ENCODE measurements at places on chromosomes 5 and 9.

DNA sequence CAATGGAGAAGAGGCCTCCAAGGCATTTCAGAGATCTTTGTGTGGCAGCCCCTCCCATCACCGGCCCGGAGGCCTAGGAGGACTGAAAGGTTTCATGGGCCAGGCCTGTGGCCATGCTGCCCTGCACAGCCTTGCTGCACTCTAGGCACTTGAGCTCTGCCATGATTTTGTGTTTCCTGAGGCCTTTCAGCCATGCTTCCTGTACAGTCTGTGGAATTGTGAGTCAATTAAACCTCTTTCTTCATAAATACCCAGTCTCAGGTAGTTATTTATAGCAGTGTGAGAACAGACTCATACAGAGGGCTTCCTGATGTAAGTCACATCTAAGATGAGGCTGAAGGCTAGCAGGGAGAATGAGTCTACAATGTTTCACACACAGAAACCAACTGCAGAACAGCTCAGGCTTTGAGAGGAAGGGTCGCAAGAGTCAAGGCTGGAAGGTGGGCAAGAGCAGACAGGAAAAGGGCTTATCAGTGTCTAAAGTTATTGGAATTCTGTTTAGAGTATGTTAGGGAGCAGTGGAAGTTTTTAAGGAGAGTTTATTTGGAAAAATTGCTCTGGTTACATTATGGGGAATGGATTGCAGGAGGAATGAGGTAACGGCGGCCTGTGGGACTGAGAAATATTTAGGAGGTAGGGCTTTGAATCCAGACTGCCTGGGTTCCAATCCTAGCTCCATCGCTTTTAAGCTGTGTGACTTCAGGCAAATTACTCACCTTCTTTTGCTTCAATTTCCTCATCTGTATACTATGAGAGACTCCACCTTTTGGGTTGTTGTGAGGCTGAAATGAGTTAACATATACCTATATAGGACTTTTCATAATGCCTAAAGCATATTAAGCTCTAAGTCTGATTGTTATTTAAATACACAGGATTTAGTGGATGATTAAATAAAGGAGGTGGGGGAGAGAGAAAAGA is 291.2 kb downstream of the CWC27 start:
- no peak for DNase-seq

- no peak for DNase-seq
Measured at GRCh38 chr5:137142764-137143605, 356.1 kb downstream of the SPOCK1 start.

GRCh38 chr9:78620764-78621163 is 323.8 kb downstream of the PSAT1 start:
- no peak for DNase-seq

- DNase-seq: no peak
Measured at GRCh38 chr5:139131465-139131864, 66.7 kb downstream of the SIL1 start.

- no peak for DNase-seq
Measured at GRCh38 chr9:130205912-130206311, 33.7 kb downstream of the NCS1 start.

GRCh38 chr9:33142535-33142934 is 24.6 kb downstream of the B4GALT1 start:
- DNase-seq: no peak

DNA sequence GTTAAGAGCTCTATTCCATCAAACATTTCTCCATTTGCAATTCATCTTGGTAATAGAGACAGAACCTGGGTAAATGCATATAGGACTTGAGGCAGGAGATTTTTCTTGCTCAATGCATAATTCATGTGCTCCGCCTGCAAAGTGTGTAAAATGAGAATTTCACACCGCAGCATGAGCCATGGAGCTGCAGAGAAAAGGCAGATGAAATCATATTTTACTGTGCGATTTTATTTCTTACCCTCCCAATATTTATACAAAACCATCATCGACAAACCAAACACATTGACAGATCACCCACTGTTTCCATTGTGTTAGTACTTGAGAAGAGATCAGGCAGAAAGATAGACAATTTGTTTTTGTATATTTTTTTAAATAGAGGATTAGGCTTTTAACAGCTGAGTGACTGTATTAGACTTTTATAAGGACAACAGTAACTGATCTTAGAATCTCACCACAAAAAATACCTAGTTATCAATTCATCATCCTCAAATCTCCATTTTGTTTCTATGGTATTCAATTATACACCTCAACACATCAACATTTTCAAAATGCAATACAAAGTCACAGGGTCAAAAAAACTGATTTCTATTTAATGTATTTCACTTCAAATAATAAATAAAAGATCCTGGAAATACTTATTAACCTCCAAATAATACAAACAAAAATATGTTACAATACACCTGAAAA is 191.1 kb downstream of the AP3B1 start:
- DNase-seq: no peak

DNA sequence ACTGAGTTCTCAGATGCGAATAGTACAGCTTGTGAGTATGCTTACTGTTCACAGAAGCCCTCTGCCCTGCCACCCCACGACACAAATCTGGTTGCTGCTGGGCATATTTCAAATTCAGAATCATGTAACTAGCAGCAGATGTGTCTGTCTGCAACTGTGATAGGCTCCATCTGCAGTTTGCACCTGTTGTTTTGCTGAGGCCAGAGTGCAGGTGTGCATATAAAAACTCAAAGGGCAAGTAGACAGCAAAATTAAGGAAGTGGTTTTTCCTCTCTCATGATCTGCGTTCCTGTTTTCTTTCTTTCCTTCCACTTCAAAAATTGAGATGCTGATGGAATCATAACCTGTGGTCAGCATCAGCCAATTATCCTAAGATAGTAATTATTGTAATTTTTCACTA is 1000.5 kb downstream of the PTPRD start:
- DNase-seq: no peak

DNA sequence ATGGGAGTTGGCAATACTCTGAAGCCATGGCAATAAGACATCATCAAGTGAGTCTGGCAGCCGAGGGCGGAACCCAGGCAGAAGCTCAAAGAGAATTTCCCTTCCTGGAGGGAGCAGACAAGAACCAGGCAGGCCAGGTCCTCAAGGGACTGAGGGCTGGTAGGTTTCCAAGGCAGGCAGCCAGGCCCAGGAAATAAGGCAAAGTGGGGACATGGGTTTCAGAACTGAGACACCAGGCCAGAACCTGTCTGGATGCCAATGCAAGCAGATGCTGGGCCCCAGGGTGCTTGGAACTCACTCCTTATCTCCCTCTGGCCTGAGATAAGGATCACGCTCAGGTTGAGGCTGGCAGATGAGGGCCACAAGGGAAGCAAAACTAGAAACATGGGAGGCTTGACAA is 8.9 kb downstream of the TSSK1B start:
- no peak for DNase-seq

- DNase-seq: no peak
Measured at GRCh38 chr9:78280982-78281668, 15.8 kb upstream of the PSAT1 start.

DNA sequence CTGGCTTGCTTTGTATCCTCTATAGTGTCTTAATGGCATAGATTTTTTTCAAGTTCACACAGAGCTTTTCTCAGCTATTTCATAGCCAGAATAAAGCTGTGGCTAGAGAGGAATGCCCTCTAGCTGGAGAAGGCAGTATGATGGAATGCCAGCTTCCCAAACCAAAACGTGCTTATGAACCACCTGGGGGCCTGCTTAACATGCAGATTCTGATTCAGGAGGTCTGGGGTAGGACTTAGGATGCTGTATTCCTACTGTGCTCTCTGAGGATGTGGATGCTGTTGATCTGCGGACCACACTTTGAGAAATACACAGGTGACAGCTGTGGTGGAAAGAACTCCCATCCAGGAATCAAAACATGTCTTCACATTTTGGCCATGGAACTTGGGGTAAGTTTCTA is 49.9 kb upstream of the DPYSL3 start:
- no peak for DNase-seq

GRCh38 chr5:142548739-142549275 is 137.1 kb downstream of the FGF1 start:
- no peak for DNase-seq

- no peak for DNase-seq
Measured at GRCh38 chr5:141363952-141364660, at the start of gene PCDHGA5. Gene PCDHGA5 (plus strand): TSS chr5:141364162. CDS start chr5:141364331, 169 bp downstream.

GRCh38 chr5:130452744-130453143 is 548.5 kb downstream of the CHSY3 start:
- no peak for DNase-seq

GRCh38 chr5:10153808-10154537 is 95.7 kb downstream of the ATPSCKMT start:
- DNase-seq: no peak

DNA sequence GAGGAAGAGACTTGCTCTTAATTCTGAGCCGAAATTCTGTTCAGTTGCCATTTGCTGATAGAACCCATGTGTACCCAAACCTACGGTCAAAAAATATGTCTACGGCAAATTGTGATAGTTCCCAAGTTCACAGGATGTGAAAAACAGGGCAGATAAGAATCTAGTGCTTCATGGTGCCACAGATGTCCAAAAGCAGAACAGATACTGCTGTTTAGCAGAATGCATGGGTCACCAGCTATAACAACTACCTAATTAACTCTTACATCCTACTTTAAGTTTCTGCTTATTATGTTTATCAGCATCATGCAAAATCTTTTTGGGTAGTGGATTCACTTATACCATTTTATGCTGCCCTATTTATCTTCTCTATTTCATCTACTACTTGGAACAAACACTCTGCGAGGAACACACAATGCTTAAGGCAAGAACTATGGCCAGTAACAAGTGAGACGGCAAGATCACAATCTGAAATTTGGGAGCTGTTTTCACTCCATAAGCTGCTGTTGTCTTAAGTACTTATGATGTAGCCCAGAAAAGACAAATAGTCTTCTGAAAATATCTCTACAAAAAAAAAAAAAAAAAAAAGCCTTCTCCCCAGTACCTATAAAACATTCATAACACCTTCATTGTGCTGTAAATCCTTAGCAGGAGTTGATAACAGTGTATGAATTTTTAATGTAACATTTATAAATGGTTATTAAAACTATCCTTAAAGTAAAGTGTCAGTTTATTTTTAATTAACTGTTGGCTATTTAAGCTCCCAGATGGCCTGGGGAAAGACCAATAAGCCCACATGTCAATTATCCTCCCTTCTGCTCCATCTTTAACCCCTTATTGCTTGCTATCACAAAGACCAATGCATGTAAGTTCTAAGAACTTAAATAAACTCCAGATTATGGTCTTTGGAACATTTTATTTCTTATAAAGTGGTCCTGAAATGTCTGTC is 232.3 kb downstream of the TLR4 start:
- DNase-seq: no peak

DNA sequence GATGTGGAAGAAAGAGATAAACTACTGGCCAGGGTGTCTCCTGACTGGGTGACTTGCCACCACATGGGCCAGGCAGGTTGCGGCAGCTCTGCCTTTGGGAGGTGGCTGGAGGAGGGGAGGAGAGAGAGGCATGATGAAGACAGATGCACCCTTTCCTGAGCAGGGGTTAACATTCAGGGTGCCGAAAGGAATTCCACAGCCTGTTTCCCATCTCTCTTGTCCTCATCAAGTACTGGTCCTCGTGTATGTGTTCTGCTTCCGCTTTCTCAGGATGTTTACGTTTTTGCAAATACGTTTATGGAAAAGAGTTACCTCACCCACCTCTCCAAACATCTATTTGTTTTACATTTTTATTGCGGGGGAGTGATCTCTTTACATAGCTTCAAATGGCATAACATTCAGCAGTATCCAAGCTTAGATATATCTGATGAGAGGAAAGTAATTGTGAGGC is 73.4 kb downstream of the C9orf85 start:
- no peak for DNase-seq

GRCh38 chr9:133978226-133978898 is 13.8 kb downstream of the VAV2 start:
- DNase-seq: no peak

- DNase-seq: no peak
Measured at GRCh38 chr9:133322701-133323100, 13.3 kb downstream of the SURF6 start.

- no peak for DNase-seq
Measured at GRCh38 chr5:7663808-7664207, 187.1 kb downstream of the CFAP90 start.

DNA sequence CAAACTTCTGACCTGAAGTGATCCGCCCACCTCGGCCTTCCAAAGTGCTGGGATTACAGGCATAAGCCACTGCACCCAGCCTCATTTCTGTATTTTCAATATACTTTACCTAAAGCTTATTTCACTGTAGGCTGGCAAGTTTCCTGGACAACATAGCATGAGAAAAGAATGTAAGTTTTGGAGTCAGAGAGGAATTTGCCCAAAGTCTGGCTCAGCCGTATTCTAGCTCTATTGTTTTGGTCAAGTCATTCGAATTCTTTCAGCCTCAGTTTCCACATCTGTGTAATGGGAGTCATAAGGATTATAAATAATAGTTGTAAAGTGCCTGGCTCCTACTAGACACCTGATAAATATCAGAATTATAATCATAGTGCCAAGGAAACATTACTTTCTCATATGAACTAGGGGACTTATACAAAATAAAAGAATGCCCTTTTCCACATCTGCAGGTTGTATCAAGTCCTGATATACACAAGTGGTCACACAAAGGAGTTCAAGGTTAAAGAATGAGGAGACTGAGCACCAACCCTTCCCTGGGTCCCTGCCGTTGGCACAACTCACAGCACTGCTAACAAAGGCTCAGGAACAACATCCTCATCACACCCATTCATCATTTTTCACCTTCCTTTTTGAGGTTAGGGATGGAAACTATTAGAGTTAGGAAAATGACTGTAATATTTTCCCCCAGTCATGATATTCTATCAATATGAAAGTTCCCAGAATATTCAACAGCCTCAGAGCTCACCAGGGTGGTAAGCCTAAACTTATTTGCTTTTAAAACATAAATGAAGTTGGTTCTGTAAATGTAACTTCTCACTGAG is 34.6 kb upstream of the RAI14 start:
- DNase-seq: no peak

GRCh38 chr9:120841930-120842684 is 615 bp downstream of the PSMD5 start:
- DNase-seq: no peak

- no peak for DNase-seq
Measured at GRCh38 chr9:117783828-117784227, 79.6 kb downstream of the TLR4 start.

DNA sequence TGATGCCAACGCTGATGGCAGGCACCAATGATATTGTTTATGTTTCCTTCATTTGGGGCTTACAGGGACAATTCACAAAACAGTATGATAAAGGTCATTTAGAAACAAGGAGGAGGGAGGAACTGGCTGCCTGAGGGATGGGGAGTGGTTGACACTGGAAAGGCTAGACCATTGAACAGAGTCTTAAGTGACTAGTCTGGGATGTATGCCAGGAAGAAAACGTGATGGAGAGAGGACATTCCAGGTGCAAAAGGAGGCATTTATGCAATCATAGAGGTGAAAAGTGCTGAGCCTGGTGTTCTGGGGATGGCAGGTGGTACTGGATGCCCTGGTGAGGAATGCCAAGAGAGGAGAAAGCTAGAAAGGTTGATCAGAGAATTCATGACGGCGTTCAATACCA is 153.4 kb downstream of the ZNF462 start:
- DNase-seq: no peak
